ENCODE measurements at places on chromosomes 3 and 15. TPM values are rescaled to one million over a fixed set of nuclear protein-coding genes. Genes with fewer than 3 reads are reported as not detected.

Gene DAG1
- total RNA-seq, result 57.9 TPM

Gene AMT
- total RNA-seq, result not detected

Gene IL17RE
- total RNA-seq, result 21.7 TPM

Gene CHRD
- 172 TPM for total RNA-seq

Gene CCDC33
- total RNA-seq, result not detected

Gene ZBED2
- total RNA-seq, result 1.4 TPM

Gene ANKRD34C
- not detected for total RNA-seq

Gene SAMD7
- not detected for total RNA-seq

Gene CELF6
- total RNA-seq, result not detected

Gene SLC2A2
- not detected for total RNA-seq

Gene GPR171
- total RNA-seq, result 3.2 TPM

Gene PYGO1
- 7.1 TPM for total RNA-seq

Gene ANKDD1A
- total RNA-seq, result 28.6 TPM

Gene ADAMTS17
- total RNA-seq, result 2.8 TPM

DNA sequence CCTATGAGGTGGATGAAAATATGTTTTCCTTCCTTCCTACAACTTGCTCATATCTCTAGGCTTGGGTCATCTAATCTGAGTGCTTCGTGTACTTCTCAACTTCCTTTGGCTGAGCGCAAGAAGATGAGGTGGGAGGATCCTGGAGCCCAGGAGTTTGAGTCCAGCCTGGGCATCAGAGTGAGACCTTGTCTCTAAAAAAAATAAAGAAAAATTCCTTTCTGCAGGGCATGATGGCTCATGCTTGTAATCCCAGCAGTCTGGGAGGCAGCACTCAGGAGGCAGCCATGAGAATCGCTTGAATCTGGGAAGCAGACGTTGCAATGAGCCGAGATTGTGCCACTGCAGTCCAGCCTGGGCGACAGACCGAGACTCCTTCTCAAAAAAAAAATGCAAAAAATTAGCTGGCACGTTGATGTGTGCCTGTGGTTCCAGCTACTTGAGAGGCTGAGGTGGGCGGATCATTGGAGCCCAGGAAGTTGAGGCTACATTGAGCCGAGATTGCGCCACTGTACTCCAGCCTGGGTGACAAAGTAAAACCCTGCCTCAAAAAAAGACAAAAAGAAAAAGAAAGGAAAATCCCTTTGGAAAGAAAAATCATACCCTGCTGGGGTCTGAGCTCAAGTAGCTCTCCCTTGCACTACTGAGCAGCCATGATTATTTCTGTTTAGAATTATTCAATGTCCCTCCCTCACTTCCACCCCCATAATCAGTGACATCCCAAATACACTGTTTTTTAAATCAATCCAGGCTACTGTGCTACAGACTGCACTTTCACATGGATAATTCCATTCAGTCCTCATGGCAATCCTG lies 28.0 kb upstream of the RAB11A start:
- peak overlapping the region; percentile 63 for H3K27ac ChIP-seq
- no peaks in the 10 kb centered on the region for H3K36me3 ChIP-seq
- DNase-seq, result no peak
- peak overlapping the region; percentile 23 for H3K4me3 ChIP-seq

DNA sequence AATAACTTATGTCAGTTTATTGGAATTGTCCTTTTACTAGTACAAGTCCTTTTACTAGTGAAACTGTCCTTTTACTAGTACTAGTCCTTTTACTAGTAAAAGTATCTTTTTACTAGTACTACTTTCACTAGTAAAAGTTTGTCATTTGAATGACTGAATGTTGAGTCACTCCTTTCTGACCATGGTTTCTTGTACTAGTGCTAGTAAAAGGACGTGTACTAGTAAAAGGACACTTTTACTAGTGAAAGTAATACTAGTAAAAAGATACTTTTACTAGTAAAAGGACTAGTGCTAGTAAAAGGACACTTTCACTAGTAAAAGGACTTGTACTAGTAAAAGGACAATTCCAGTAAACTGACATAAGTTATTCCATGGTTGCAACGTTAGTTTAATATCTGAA lies 96.3 kb downstream of the ZMAT3 start:
- H3K27me3 ChIP-seq, result no peaks in the 10 kb centered on the region
- no peaks in the 10 kb centered on the region for H3K4me1 ChIP-seq
- no peaks in the 10 kb centered on the region for H3K36me3 ChIP-seq
- DNase-seq, result no peak
- H3K4me3 ChIP-seq, result no peak overlapping the region

- no peaks in the 10 kb centered on the region for H3K27me3 ChIP-seq
- DNase-seq, result no peak
- no peak overlapping the region for H3K27ac ChIP-seq
Measured at GRCh38 chr3:117411971-117412370, 702.4 kb downstream of the TUSC7 start.

GRCh38 chr3:84538597-84538996 lies 420.2 kb upstream of the CADM2 start:
- H3K27ac ChIP-seq, result no peak overlapping the region
- H3K4me1 ChIP-seq, result no peaks in the 10 kb centered on the region
- H3K27me3 ChIP-seq, result no peaks in the 10 kb centered on the region
- no peak for DNase-seq
- H3K36me3 ChIP-seq, result no peaks in the 10 kb centered on the region
- no peak overlapping the region for H3K4me3 ChIP-seq

DNA sequence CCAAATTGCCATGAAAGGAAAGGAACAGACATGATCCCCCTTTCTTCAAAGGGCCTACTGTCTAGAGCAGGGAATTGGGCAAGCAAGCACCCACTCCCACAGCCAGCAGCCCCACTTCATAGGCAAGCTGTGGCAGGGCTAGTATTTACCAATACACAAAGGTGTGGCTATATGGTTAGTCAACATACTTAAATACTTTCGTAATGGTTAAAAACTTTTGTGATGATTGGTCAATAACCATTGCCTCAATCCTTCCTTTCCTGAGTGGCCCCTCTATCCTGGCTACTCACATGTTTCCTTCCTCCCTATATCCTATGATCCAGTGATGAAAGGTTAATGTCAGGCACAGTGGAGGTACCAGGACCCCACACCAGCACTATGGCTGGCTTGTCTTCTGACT lies 30.1 kb upstream of the ARL8B start:
- no peak overlapping the region for H3K27ac ChIP-seq
- H3K27me3 ChIP-seq, result peaks cover 4% of the 10 kb centered on the region
- no peak overlapping the region for H3K4me3 ChIP-seq
- no peaks in the 10 kb centered on the region for H3K36me3 ChIP-seq
- H3K4me1 ChIP-seq, result peaks cover 2% of the 10 kb centered on the region

- H3K4me3 ChIP-seq, result no peak overlapping the region
- H3K27me3 ChIP-seq, result no peaks in the 10 kb centered on the region
- DNase-seq, result no peak
- H3K36me3 ChIP-seq, result peaks cover 51% of the 10 kb centered on the region
- H3K27ac ChIP-seq, result no peak overlapping the region
Measured at GRCh38 chr3:141913150-141913811, 36.8 kb downstream of the ATP1B3 start.

DNA sequence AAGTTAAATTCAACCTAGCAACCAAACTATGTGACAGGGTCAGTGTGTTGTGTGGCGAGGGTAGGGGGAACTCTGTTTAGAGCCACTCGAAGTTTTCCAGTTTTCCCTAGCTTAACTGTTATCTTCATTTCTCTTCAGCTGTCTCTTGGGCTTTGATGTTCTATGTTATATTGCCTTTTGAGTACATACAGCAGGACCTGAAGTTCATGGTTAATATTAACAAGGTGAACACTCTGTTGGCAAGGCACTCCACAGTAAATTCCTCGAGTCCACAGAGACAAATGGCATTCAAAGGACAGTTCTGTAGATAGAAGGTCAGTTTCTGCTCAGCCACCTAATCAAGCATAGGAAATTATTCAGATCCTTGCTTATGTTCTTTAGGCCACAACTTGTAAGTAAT lies 147.9 kb upstream of the DPH6 start:
- H3K36me3 ChIP-seq, result no peaks in the 10 kb centered on the region
- peak overlapping the region; percentile 82 for H3K27ac ChIP-seq
- peaks cover 46% of the 10 kb centered on the region for H3K4me1 ChIP-seq
- no peak overlapping the region for H3K4me3 ChIP-seq

DNA sequence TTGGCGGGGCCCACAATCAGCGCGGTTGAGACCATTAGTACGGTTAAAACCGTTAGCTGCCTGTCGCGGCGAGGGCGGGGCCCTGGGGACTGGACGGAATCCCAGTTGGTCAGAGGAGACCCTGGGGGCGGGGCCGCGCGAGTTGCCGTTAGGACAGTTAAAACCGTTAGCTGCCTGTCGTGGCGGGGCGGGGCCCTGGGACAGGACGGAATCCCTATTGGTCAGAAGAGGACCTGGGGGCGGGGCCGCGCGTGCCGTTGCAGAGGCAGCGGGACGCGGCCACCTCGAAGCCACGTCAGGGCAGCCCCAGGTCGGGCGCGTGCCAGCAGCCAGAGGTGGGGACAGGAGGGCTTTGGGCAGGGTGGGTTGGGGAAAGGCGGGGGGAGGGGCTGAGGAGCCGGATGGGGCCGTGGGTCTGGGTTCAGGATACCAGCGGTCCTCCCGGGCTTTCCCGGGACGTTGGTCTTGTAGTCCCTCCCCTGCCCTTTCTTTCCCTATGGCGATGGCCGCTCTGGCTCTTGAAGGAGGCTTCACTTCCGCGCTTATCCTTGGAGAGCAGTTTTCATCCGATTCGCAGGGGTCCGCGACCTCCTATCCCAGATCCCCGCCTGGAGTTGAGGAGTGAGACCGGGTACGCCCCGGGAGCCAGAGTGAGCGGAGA lies 28.0 kb downstream of the KLHDC8B start:
- peak; percentile 95 for DNase-seq
- peak overlapping the region; percentile 46 for H3K4me3 ChIP-seq
- peaks cover 6% of the 10 kb centered on the region for H3K4me1 ChIP-seq
- no peaks in the 10 kb centered on the region for H3K27me3 ChIP-seq

- H3K4me3 ChIP-seq, result no peak overlapping the region
- no peaks in the 10 kb centered on the region for H3K36me3 ChIP-seq
- DNase-seq, result no peak
- no peak overlapping the region for H3K27ac ChIP-seq
- no peaks in the 10 kb centered on the region for H3K4me1 ChIP-seq
Measured at GRCh38 chr15:77851691-77852090, 219.0 kb upstream of the LINGO1 start.

DNA sequence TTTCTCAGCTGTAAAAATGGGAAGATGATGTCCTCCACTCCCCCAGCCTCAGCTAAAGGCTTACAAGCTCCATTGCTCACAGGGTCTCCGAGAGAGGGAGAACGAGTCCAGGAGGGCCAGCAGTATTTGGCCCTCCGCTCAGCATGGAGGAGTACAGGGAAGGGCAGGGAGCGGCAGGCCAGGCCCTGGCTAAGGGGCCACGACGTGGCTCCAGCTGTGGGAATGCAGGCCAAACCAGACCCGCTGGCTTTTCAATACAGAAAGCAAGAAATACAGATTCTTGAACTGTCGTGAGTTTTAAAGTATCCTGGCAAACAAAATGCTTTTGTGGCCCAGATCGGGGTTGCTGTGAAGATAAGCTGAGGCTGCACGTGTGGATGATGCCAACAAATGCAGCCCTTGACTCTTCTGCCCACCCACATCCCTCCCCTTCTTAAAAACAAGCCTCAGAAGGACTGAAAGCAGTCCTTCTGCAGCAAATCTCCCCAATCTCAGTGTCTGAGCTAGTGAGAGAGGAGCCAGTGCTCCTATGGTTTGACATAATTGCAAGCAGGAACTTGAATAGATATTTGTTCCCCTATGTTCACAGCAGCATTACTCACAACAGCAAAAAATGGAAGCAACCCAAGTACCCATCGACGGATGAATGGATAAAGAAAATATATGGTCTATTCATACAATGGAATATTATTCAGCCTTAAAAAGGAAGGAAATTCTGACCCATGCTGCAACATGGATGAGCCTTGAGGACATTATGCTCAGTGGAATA lies 18.5 kb upstream of the FBLN2 start:
- no peaks in the 10 kb centered on the region for H3K4me1 ChIP-seq
- H3K36me3 ChIP-seq, result no peaks in the 10 kb centered on the region
- no peak for DNase-seq

GRCh38 chr15:57866149-57866736 lies 159.7 kb downstream of the POLR2M start:
- H3K27me3 ChIP-seq, result no peaks in the 10 kb centered on the region
- H3K4me1 ChIP-seq, result no peaks in the 10 kb centered on the region
- H3K4me3 ChIP-seq, result no peak overlapping the region

DNA sequence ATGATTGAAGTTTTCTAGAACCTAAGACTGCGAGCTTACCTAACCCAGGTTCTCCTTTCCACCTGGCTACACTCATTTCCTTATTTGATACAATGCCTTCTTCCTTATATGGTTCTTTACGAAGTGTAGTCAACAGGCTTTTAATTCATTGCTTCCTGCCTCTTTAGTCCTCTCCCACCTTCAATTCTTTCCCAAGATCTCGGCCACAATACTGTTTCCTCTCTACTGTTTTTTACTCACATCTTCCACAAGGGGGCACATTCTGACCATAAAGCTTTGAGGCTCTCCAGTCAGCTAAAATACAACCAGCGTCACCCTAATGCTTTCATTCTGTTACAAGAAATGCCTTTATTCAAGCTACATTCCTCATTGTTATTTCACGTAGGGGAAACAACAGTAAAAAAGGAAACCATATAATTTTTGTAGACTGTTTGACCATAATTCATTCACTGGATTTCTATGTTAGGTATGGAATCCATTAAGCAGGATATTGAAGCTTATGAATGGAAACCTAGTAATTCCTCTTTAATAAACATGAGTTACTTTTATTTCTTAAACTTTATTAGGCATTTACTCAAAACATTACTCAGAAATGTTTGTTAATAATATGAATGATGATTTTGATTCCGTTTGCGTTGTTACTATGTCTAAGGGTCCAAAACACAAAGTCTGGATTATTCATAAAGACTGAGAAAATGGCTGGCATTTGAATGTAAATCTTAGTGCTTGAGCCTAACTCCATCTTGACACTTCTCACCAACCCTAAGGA lies 29.5 kb upstream of the VEPH1 start:
- H3K27ac ChIP-seq, result no peak overlapping the region
- H3K4me3 ChIP-seq, result no peak overlapping the region
- no peaks in the 10 kb centered on the region for H3K4me1 ChIP-seq
- no peaks in the 10 kb centered on the region for H3K36me3 ChIP-seq
- DNase-seq, result no peak
- no peaks in the 10 kb centered on the region for H3K27me3 ChIP-seq

DNA sequence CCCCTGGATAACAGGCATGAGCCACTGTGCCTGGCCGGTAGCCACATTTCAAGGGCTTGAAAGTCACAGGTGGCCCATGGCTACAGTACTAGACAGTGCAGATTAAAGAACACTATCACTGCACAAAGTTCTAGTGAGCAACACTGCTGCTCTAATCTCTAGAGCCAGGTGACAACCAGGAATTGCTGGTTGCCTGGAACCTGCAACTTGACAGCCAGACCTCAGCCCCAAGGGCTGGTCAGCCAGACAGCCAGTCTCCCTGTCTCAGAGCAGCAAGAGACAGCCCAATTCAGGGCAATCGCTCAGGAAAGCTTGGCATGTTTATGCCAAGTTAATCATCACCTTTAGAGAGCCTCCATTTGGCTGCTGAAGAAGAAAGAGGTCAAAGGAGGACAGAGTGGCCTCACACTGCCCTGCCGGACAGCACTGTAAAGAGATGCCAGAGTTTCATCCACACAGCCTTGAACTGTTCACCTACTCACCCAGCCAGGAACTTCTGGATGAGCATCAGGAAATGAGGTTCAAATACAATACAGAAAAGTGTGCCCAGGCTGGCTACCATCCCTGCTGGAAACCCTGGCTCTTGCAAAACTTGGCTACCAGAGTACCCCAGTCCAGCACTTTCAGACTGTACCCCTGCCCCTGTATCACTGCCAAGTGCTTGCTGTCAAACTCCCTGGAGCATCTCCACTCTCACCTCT lies 6.0 kb downstream of the CCDC12 start:
- DNase-seq, result no peak
- peaks cover 16% of the 10 kb centered on the region for H3K4me1 ChIP-seq
- H3K27me3 ChIP-seq, result no peaks in the 10 kb centered on the region
- peaks cover 2% of the 10 kb centered on the region for H3K36me3 ChIP-seq
- H3K4me3 ChIP-seq, result peak overlapping the region; percentile 4
